NCI-H187 treated with DMSO at 0.1 percent for 48 hours (cell line): ENCODE measurements at places on chromosomes 11 and 22.

- no peak for DNase-seq
These were observed 59.9 kb upstream of the SHISAL1 start for GRCh38 chr22:44372611-44373010.

GRCh38 chr22:24834845-24835570 is 29.0 kb downstream of the SGSM1 start:
- DNase-seq: no peak

DNA sequence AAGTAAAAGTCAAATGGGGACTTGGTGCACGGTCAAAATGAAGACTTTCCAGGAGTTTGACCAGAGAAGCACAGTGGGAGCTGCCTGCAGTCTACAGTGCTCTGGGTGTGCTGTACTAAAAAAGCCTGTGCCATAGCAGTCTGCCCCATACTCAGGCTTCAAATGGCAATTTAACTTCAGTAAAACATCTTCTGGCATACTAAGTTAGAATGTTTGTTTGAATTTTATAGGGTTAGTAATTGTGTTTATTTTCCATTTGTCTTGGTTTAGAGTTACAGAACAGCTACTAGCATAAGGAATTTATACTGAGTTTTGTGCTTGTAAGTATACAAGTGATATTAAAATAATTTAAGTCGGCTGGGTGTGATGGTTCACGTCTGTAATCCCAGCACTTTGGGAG is 29.3 kb upstream of the LIPT2 start:
- no peak for DNase-seq

DNA sequence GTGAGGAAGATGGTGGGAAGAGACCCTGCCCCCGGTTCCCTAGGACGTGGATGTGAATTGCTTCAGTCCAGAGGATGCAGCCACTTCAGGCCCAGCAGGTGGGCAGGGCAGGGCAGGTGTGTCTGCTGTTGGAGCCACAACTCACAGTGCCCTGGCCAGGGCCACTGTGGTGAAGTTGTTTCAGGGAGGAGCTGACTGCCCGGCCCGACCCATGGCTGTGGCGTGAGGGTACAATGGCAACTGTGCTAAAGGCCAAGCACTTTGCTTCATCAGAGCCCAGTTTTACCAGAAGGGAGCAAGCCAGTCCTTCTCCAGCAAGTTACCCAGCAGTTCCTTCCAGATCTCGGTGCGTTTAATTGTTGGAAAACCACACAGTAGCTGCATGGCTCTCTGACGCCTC is 1174.4 kb downstream of the BRD1 start:
- DNase-seq: no peak

DNA sequence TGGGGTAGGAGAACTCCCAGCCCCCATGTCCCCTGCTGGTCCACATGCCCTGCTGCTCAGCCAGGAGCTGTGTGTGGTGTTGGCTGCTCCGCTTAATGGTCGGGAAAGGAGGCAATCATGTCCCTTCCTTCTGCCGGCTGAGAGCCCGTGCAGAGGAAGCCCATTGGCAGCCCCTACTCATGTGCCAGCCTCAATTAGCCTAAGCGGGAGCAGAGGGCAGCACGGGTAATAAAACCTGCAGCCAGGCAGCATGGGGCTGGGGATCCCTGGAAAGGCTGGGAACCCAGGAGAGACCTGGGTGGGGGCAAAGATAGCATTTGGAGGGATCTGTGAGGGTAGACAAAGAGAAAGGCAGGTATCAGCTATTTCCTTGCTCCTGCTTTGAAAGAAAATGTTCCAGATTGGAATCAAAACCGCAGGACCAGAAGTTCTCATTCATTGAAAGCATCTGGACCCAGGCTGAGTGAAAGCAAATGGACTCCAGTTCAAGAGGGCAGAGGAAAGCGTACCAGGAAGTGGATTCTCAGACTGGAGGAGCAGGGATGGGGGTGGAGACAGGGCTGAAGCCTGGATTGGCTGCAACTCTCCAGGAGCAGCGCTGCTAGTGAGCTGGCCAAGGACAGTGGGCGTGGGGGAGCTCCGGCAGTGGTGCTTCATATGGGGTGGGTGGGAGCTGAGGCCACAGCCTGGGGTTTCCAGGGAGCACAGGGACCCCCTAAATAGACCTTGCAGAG is 103.4 kb upstream of the NECTIN1 start:
- DNase-seq: peak; percentile 84

DNA sequence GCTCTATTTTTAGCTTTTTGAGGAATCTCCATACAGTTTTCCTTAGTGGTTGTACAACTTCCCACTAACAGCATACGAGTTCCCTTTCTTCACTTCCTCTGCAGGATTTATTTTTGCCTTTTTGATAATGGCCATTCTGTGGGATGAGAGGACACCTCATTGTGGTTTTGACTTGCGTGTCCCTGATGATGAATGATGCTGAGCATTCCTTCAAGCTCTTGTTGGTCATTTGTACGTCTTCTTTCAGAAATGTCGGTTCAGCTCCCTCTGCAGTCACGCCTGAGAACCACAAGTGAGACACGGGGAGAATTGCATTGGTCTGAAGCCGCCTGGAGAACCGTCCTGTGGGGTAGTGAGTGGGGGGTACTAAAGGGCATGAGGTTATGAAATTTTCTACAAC is 2.0 kb upstream of the KRTAP5-10 start:
- DNase-seq: no peak
